ENCODE measurements at places on chromosomes 6 and 20.

DNA sequence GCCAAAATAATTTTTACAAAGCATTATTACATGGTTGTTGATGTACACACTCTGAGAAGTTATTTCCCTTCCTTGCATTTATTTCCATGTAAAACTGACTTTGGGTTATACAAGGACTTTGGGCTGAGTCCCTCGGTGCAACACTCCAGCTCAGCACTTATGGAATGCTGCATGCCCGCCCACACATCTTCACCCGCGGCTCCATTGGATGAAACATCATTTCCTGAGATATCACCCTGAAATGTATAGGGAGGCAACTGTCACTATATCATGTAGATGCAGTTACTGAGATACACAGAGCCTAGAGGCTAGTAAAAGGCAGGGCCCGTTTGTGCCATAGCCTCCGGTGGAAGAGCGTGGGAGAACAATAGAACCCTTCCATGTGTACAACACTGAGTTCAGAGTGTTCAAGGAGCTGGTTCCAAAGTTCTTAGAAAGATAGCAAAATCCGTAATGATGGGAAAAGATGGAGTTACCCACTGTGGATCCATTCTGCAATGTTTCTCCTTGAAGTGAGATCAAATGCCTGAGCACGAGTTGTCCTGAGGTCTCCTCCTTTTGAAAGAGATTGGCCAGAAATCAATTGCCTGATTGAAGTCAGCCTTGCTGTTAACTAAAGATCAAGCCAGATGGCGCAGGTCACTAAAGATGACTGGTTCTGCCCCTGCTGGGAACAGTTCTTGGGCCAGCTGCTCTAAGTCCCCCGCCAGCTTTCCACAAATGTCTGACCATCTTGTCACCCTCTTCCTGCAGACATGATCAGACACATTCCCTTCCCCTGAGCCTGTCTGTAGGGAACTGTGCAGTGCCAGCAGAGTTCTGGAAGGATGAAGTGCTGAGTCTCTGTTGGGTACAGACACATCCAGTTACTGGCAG is 100.9 kb upstream of the IYD start:
- no peak for DNase-seq

DNA sequence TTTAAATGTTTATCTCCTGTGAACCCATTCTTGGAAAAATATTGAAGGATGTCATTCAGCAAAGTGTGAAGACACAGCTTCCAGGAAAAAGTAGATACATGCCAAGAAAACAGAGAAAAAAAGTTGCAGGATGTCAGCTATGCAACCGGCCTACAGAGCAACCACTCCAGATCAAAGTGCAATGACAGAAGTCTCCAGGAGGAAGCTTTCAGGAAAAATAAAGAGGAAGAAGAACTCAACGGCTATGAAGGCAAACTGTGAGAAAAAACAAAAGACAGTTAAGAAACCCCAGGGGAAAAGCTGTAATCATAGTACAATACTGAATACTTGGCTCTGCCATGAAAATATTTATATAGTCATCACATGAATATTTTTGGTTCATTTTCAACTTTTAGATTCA is 30.6 kb downstream of the REPS1 start:
- DNase-seq = no peak

DNA sequence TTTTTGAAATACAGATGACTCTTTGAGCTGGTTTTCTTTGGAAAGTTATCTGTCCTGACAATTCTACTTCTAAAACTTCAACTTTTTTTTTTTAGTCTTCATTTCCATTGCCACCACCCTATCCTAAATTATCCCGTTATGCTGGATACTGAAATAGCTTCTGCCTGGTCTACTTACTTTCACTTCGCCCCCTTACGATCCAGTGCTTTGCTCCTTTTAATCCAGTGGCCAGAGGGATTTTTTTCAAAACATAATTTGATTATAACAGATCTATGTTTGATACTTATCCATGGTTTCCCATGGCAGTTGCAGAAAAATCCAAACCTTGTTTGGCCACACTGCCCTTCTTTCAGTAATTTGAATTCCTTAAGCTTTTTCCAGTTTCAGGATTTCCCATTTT is 27.4 kb downstream of the ASXL1 start:
- no peak for DNase-seq

- DNase-seq = no peak
Measured at GRCh38 chr6:2596222-2596621, 154.5 kb downstream of the MYLK4 start.
